Caudate nucleus (tissue), 63 donors: ENCODE measurements at places on chromosomes 13 and 19.

GRCh38 chr13:39531646-39532045 is 71.3 kb downstream of the LHFPL6 start:
- DNase-seq: no peak

DNA sequence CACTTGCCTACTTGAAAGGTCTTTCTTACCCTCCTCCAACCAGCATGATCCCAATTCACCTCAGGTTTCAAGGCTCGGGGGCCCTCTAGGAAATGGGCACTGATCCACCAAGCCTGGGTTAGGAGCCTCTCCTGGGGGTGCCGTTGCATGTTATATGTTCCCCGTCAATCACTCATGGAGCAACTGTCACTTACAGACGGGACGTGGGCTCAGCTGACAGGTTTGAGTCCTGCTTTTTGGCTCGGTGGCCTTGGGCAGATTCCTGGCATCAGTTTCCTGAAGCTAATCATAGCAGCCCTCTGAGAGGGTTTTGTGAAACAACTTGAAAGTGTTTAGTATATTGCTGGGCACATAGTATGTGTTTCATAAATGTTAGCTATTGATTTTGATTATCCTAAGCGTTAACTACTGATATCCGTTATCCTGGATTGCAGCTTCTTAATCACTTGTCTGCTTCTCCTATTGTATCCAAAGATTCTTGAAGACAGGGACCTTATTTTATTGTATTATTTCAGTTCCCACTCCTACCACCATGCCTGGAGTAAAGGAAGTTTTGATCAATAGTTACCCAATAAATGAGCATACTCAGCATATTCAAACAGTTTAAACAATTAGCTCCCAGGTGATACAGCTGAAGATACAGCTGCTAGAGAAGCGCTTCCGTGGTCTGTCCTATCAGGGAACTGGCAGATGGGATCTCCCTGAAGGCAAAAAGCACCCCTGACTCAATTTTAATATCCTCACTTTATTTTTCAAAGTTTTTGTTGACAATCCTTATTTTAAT is 57.9 kb downstream of the RFC3 start:
- no peak for DNase-seq

- no peak for DNase-seq
Observed at GRCh38 chr13:79989217-79989661, 351.7 kb downstream of the SPRY2 start.

GRCh38 chr13:41848435-41849255 is 112.3 kb downstream of the VWA8 start:
- DNase-seq: no peak

GRCh38 chr19:40584007-40584406 is 7.3 kb downstream of the SHKBP1 start:
- no peak for DNase-seq

- DNase-seq: no peak
Observed at GRCh38 chr19:19955208-19955607, 54.5 kb downstream of the ZNF93 start.

DNA sequence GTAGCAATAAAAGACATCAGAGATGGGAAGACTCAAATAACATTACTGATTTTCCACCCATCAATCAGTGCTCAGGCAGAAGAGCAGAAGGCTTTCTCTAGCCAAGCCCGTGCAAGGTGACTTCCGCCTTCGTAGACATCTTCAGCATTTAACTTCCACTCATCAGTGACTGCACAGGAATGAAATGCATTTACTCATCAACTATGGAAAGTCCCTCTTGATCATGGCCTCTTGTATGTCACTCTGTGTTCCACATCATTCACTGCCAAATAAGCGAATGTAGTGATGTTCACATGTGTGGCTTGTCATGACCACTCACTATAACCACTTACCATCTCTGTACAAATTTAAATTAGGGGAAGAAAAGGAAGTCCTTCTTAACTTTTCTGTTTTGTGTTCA is 49.4 kb downstream of the SACS start:
- no peak for DNase-seq

- no peak for DNase-seq
Observed at GRCh38 chr19:46068345-46069258, 27.8 kb upstream of the IGFL4 start.

- no peak for DNase-seq
Observed at GRCh38 chr13:103772576-103772975, 706.4 kb upstream of the SLC10A2 start.

- DNase-seq: no peak
Observed at GRCh38 chr19:19637186-19637522, 6.3 kb downstream of the GMIP start.

- peak; percentile 93 for DNase-seq
Observed at GRCh38 chr13:51803422-51804294, at the start of gene DHRS12. TSS of gene DHRS12 (minus strand) at chr13:51804163. CDS start at chr13:51799659, 4,504 bp downstream.

DNA sequence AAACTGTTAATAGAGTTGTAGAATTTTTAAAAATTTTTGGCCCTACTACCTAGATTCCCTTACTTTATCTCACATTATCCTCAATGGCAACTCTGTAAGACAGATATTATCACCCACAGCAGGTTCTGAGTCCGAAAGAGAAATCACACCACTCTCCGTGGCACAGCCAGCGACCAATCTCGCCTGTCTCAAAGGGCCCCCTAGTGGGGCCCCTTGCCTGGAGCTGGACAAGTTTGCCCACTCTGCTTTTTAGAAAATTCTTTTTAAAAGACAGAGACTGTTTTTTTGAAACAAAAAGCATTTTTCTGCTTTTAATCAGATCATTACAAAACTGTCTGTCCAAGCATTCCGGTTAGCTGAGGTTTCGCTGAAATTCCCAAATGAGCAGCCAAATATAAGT is 21.7 kb downstream of the PHF11 start:
- no peak for DNase-seq

GRCh38 chr13:102863590-102863989 is 17.8 kb downstream of the ERCC5 start:
- no peak for DNase-seq

DNA sequence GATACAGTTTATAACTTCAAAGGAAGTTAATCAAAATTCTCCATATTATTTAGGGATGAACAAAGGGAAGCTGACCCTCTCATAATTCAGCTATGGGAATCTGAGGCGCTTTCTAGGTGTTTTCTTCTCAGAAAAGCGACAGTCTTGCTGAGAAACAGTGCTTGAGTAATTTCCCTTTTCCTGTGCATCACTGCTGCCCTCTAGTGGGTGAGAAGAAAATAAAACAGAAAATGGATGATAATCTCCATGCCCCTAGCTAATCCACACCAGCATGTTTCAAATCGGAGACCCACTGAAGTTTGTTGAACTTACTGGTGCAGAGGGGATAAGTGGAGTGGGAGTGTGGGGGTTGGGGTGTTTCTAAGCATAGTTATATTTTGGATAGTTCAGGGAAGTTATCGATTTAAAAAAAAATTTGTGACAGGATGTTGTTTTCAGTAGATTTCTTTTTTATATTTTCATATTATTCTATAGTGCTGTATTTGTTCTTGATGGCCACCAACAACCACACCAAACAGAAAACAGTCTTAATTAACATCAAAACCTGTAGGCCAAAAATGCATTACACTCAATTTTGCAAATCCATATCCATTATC is 21.4 kb downstream of the LCP1 start:
- DNase-seq: no peak

- no peak for DNase-seq
Observed at GRCh38 chr19:14559916-14560775, 11.7 kb downstream of the NDUFB7 start.

GRCh38 chr19:40608240-40608621 is 7.1 kb downstream of the LTBP4 start:
- no peak for DNase-seq

DNA sequence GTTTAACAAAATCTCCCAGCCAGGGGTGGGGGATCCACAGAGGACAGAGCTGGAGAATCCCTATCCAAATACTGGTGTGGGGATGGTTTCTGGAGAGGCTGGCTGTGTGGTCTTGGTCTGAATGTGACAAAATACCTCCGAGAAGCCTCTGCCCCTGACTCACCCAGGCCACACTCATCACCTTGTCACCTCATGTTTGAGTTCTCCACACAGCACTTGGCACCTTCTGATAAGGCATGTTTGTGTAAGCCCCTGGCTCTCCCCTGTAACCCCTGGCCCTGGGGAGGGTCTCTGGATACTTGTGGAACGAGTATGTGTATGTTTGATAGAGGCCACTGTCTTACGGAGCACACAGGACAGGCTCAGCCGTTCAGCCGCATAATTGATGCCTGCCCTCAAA is 14.7 kb downstream of the TECR start:
- no peak for DNase-seq

DNA sequence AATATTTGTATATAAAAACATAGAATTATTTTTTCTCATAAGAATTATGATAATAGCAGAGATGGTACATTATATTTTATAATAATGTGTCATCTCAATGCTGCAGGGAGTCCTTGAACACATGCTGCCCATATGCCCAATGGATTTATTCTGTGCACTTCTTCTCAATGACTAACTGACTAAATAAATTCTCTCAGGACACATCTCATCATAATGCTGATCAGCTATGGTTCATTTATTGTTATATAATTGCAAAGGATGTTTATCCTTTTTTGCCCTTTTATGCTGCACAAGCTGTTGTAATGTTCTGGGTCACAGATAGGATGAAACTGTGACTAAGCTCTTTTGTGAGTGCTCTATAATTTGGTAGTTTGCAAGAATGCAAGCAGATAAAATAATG is 1273.3 kb upstream of the ATXN8OS start:
- DNase-seq: no peak

- no peak for DNase-seq
Observed at GRCh38 chr13:26280295-26280694, 26.4 kb downstream of the CDK8 start.

GRCh38 chr13:111005808-111006505 is 91.1 kb upstream of the ANKRD10 start:
- no peak for DNase-seq

GRCh38 chr19:41540041-41540695 is 35.8 kb upstream of the CEACAM21 start:
- no peak for DNase-seq

GRCh38 chr19:50158577-50158976 is 4.5 kb downstream of the IZUMO2 start:
- no peak for DNase-seq

DNA sequence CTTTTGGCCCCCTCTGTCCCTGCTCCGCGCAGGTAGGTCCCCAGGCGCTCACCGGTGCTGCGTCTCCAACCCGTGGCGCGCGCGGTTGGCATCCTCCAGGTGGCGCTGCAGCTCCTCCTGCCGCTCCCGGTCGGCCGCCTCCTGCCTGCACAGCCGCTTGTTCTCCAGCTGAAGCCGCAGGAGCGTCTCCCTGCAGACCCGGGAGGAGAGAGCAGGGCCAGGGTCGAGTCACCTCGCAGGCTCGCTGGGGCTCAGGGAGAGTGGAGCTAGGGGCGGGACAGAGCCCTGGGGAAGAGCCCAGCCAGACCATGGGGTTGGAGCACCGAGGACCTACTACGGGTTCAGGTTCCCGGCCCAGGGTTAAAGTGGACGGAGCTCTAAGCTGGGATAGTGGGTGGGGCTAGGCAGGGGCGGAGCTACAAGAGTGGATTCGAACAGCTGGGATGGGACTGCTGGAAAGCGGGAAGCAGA is 9.3 kb downstream of the HOOK2 start:
- DNase-seq: peak; percentile 80

- no peak for DNase-seq
Observed at GRCh38 chr13:32932376-32932775, 83.8 kb upstream of the KL start.

- DNase-seq: peak; percentile 47
Observed at GRCh38 chr19:41264581-41265394, 616 bp downstream of the HNRNPUL1 start.

GRCh38 chr13:83221256-83221655 is 661.0 kb downstream of the SLITRK1 start:
- no peak for DNase-seq

GRCh38 chr13:99380921-99381645 is 73.9 kb upstream of the GPR183 start:
- DNase-seq: no peak

DNA sequence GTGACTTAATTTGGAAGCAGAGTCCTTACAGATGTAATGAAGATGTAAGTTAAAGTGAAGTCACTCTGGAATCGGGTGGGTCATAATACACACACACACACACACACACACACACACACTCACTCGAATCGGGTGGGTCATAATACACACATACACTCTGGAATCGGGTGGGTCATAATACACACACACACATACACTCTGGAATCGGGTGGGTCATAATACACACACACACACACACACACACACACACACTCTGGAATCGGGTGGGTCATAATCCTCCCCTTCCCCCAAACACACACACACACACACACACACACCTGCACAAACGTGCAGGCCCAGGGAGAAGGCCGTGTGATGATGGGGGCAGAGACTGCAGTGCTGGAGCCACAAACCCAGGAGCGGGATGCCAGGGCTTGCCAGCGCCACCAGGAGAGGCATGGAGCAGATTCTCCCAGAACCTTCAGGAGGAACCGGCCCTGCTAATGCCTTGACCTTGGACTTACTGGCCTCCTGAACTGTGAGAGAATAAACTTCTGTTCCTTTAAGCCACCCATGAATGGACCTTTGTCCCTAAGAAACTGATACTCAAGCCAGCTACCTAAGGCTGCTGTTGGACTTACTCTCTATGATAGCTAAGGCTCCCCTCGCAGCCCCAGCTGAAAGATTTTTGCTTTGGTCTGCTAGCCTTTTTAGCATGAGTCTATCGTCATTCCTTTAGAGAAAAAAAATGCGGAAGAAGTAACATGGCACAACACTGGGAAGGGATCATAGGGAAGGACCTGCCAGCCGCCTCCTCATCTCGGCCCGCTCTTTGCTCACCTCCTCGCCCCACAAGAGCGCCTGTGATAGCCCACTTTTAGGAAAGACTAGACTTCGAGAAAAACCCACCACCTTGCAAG is 136.2 kb upstream of the RNF113B start:
- DNase-seq: no peak

GRCh38 chr13:105627270-105627669 is 908.2 kb downstream of the EFNB2 start:
- no peak for DNase-seq

DNA sequence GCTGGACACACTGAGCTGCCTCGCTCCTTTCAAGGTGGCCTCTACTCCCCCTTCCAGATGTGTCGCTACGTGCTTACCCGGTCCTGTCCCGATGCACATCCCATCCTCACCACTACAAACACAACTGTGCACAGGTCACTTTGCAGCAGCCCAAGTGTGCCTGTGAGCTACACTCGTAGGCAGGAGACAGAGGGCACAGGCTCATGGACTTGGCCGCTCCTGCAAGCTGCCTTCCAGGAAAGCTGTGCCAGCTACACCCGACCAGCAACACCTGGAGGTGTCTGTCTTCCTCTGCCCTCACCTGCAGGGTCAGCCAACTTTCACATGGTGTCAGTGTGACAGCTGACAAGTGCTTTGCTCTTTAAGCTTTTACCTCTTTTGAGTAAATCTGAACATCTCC is 15.4 kb downstream of the CARS2 start:
- DNase-seq: no peak

- no peak for DNase-seq
Observed at GRCh38 chr13:54194233-54195024, 1165.8 kb downstream of the OLFM4 start.
